ENCODE measurements at places on chromosomes 6 and 20.

GRCh38 chr6:52516943-52517342 lies 59.9 kb downstream of the TRAM2 start:
- DNase-seq: no peak

DNA sequence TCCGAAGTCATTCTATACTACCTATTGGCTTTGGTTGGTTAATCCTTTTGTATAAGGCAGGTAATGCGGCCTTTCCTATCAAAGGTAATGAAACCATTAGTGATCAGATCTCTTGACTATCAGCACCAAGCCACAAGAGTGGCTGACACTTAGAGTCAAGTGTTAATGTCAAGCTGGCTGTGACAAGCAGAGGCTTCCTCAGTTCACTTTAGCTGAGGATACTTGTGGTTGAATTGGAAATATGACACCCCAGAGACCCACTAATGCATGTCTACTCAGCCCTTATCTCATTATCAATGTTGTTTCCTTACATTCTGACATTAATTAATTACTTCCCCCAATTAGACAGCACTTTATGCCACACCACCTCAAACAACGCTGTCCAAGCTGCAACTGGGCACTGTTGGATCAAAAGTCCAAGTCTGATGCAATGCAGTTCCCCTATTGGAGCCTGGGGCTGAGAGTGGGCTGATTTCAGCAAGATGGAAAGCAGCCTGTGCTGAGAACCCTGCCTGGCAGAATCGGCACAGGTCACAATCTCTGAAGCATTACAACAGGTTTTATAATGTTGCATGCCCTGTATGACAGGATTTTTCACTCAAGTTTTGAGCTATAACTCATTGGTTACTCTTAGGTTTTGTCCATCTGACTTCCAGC lies 273.5 kb downstream of the COL12A1 start:
- DNase-seq: no peak

GRCh38 chr6:55902796-55903195 lies 27.4 kb upstream of the BMP5 start:
- no peak for DNase-seq

- peak; percentile 48 for DNase-seq
Observed at GRCh38 chr6:3732345-3733141, 19.0 kb downstream of the PXDC1 start.

DNA sequence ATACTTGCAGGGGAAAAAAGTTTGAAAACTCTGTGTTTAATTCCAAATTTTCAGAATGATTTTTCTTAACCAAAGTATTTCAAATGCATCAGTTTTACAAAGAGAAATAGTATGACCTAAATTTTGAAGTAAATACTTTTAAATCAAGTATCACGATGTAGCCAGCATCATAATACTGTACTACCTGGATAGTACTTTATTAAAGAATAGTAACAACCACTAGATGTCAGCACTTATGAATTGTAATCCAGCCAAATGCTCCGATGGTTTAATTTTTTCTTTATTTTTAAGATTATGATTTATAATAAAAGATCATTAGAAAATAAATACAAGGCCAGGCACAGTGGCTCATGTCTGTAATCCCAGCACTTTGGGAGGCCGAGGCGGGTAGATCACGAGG lies 37.2 kb upstream of the HACE1 start:
- no peak for DNase-seq

DNA sequence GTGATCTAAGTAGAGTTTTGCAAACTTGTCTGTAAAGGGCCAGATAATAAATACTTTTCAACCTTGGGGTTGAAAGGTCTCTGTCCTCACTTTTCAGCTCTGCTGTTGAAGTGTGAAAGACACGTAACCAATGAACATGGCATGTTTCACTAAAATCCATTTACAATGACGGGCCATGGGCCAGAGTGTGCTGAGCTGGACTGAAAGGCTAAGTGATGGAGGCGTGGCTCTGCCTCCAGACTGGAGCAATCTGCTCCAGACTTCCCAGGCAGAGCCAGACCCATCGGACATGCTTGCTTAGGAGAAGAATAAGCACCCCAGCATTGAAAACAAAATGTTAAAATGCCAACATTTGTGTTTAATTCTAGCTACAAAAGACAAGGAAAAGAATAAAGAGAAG lies 41.4 kb downstream of the SCAND1 start:
- no peak for DNase-seq

DNA sequence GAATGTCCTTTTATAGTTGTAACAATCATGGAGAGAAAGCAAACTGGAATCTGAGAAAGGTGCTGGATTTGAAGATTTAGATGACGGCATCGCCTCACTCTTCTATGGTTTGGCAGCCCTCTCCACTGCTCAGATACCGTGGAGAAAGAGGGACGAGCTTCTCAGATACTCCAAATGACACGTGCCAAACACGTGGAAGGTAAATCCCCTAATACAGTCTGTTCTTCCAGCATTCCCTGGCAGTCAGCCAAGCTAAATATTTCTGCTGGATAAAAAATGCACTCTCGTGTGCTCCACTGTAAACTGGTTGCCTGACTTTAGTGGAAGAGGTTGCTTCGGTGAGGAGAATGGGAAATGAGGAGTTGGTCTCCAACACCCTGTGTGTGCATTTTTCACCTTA lies 16.7 kb upstream of the PRDM1 start:
- no peak for DNase-seq
